ENCODE measurements at places on chromosomes 4 and X.

DNA sequence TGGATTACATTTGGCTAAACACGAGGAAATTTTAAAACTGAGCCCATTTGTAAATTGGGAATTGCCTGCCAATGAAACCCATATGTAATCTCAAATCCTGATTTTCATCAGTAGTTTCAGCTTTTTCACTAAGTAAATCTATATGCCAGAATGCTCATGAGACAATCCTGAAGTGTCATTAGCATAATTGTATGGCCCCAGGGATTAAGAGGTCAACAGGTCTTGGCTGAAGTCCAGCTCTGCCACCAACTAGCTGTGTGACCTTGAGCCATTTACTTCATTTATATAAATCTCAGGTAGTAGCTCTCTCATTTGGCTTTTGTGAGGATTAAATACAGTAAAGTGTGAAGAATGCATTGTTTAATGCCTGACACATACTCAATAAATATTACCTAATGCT, 320.5 kb upstream of the EMCN start:
- no peak for DNase-seq

GRCh38 chr4:76657443-76657842, 222.4 kb downstream of the SHROOM3 start:
- DNase-seq: no peak

- DNase-seq: no peak
Observed at GRCh38 chrX:109818976-109819375, 85.9 kb upstream of the ACSL4 start.

- DNase-seq: no peak
Observed at GRCh38 chrX:101171883-101172400, 47.6 kb upstream of the DRP2 start.

GRCh38 chrX:74534569-74535038, 79.8 kb downstream of the RLIM start:
- no peak for DNase-seq
